Dermis blood vessel endothelial cell (primary cell): ENCODE measurements at places on chromosomes 13 and 19.

GRCh38 chr13:43895940-43896339, 16.2 kb downstream of the LACC1 start:
- no peak for DNase-seq

- DNase-seq = peak; percentile 28
These were observed 580 bp downstream of the AP2A1 start for GRCh38 chr19:49767381-49767780.

- no peak for DNase-seq
These were observed 86.8 kb downstream of the UBL3 start for GRCh38 chr13:29763436-29764180.

DNA sequence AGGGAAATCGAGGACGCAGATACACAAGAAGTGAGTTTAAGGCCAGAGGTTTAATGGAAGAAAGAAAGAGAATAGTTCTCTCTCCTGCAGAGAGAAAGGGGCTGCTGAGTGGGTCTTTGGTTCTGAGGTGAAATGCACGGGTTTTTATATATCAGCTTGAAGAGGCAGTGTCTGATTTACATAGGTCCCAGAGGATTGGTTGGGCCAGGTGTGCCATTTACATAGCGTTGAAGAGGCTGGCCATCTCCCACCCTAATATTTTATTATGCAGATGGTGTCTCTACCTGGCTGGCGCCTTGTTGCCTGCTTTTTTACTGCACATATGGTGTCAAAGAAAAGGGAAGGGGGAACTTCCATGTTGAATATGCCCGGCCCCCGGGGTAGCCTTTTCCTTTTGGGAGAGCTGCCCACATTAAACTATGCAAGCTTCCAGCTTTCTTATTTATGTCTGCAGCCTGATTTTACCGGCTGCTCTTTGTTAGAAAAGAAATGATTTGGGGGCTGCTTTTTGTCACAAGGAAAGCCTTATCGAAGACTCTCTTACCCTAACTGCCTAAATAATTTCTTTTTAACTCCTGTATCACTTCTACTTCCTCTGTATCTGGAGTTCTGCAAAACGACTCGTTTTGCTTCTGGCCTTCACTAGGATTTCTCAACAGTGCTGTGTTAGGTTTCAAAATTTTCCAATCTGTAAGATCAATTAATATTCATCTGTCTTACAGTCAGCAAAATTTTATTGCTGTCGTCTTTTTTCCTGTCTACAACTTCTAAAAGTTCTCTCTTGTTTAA, 268.5 kb downstream of the B3GLCT start:
- no peak for DNase-seq
